ENCODE measurements at places on chromosomes 4 and X.

DNA sequence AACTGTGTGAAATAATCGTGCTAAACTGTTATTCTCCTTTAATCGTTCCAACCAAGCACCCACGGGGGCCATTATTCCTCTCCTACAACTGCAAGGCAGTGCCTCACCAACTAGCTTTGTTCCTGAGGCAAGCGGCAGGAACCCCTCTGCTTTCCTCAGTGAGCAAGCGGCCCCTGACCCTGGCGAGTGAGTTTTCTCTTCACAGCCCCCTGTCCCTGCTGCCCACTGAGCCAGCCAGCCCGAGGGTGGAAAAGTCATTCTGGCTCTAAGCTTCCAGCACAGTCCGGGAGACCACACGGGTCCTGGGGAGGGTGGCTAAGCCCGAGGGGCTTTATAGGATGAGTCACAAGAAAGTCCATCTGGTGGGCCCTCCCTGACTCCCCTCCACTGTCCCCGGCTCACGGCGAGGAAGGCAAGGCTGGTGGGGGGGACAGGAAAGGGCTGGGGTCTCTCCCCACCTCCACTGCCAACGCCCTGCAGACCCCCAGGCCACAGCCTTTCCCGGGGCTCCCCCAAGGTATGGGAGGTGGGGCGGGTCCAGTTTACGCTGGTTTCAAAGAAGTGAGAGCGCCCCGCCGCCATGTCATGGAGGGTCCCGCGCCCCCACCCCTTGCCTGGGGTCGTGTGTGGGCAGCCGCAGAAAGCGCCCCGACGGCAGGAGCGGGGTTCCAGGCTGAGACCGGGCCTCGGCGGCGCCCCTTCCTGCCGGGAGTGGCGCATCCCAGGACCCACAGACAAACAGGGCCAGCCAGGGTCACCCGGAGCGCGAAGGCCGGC lies 45.0 kb downstream of the CPLX1 start:
- DNase-seq = no peak

GRCh38 chrX:72023071-72023470 lies 108.6 kb downstream of the RTL5 start:
- DNase-seq = no peak

- peak; percentile 50 for DNase-seq
Measured at GRCh38 chrX:23554304-23554703, 113.0 kb upstream of the PRDX4 start.

GRCh38 chrX:1450361-1451161 lies 2.1 kb downstream of the ASMTL start:
- DNase-seq = no peak

GRCh38 chrX:131734621-131735020 lies 190.7 kb downstream of the OR13H1 start:
- DNase-seq = peak; percentile 82

- no peak for DNase-seq
Measured at GRCh38 chr4:98290511-98290910, 29.3 kb downstream of the RAP1GDS1 start.
